ENCODE measurements at places on chromosomes 11 and 22.

DNA sequence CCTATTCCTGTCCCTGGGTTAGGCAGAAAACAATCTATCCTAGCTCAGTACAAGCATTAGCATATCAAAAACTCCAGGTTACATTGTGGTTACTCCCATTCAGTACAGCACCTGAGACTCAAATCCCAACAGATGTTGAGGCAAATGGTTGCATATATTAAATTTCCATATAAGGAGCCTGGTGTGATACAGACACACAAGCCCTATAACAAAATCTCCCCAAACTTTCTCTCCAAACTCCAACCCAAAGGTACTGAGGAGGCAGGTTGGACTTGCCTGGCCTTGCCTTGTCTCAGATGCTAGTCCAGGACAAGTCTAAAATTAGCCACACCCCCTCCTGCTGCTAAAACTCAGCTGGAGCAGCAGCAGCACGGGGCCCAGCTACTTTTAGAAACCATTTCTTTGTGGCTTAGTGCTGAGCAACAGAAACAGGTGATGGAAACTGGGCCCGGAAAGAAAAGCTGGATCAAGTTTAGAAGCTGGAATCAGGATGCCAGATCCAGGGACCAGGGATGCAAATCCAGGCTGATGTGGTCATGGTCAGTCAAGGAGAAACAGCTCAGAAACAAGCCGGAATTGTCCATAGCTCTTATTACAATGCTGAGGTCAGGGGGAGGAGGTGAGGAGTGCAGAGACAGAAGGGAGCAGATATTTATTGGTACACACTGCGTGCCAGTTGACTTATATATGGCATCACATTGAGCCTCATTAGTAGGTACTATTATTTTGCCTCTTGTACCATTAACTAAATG, 73.7 kb upstream of the AMOTL1 start:
- no peak for DNase-seq

DNA sequence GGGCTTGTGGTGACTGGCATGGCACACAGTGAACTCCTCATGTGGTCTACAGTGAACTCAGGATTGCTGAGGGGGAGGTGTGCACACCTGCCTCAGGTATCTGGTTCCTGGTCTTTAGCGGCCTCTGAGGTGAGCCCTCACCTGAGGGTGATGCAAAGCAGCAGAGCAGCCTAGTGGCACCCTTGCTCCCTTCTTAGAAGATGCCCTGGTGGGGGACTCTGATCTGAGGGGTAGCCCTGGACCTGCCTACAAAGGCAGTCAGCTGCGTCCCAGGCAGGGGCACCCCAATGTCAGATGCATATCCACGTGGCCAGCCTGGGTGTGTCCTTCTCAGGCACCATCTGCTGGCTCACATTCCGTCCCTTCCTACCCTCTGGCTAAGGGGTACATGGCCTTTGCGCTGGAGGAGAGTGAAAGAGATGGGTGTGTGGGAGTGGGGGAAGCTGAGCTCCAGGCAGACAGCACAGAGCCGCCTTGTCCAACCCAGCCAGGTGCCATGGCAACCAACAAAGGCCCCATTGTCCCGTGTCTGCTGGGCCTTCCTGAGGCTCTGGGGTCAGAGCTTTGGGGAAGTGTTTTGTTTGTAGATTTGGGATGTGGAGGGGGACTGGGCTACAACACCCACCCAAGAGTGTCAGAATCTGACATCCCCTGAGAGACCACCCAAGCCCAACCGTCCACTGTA, 5.8 kb downstream of the PLEKHB1 start:
- no peak for DNase-seq

- no peak for DNase-seq
Measured at GRCh38 chr11:19311308-19312030, 70.7 kb upstream of the E2F8 start.

DNA sequence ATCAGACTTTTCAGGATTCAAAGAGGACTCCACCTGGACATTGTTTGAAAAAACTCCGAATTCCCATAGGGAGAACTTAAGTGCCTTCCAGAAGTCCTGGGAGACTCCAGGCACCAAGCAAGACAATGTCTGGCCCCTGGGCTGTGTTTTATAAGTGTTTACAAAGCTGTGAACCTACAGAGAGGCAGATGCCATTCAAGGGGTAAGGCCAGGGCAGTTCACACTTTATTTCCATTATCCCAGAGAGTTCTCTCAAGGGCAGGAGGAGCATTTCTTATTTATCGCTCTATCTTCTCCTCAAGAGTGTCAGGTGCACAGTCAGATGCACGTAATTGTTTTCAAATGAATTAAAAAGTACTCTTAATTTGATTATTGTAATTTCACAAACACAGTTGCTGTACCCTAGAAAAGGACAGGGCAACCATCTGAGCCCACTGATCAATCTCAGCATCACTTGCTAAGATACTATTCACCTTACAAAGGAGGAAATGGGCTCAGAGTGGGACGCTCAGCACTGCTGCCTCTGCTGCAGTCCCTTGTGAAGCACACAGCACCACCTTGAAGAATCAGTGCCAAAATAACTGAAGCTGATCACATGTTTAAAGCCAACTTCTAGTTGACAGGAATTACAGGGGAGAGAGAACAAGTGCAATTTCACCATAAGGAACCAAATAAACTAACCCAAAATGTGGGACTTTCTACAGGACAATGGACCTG, 35.0 kb downstream of the RASSF10 start:
- DNase-seq, result no peak

DNA sequence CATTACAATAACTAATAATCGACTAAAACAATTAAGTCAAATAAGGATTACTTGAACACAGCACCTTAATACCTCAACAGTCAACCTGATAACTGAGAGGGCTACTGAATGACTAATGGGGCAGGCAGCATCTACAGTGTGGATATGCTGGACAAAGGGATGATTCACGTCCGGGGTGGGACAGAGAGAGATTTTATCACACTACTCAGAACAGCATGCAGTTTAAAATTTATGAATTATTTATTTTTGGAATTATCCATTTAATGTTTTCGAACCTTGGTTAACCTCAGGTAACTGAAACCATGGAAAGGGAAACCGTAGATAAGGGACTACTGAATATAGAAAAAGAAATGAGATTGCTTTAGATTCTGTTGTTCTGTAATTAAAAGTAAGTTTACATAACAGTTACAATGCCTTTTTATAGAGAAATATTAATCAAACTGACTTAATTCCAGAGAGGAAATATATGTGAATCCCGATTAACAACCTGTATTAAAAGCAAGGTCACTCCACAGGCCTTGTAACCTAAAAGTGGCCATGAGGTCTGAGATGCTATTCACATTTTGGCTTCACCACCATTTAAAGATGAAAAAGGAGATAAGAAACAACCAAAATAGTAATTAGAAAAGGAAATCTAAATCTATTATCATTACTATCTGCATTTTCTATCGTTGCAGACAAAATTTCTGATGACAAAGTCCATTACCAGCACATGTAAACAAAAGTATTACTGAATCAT, 119.0 kb upstream of the TP53AIP1 start:
- no peak for DNase-seq

DNA sequence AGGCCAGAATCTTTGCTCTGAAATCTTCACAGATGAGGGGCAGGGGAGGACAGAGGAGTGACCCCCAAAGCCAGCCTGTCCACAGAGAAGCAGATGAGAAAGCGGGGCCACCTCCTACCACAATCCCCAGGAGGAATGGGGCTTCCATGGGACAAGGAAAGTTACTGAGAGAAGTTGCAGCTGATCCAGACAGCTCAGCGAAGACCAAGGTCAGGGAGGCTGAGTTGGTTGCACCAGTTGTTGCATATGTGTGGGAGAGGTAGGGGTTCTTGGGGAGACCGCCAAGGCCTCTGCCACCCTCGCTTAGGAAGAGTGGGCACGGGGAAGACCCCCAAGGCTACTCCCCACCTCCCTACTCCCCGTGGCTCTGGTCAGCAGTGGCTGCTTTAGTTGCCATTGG, 81.6 kb upstream of the EIF3D start:
- DNase-seq, result no peak

DNA sequence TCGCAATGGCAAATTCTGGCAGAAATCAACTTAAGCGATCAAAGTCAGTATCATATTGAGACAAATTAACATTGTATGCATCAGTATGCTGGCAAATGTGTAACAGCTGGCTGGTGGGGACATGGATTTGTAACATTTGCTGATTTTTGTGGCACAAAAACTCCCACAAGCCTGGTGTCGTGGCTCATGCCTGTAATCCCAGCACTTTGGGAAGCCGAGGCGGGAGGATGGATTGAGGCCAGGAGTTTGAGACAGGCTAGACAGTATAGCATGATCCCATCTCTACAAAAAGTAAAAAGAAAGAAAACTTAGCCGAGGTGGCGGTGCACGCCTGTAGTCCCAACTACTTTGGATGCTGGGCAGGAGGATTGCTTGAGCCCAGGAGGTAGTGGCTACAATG, 17.6 kb upstream of the HDHD5 start:
- DNase-seq, result no peak

DNA sequence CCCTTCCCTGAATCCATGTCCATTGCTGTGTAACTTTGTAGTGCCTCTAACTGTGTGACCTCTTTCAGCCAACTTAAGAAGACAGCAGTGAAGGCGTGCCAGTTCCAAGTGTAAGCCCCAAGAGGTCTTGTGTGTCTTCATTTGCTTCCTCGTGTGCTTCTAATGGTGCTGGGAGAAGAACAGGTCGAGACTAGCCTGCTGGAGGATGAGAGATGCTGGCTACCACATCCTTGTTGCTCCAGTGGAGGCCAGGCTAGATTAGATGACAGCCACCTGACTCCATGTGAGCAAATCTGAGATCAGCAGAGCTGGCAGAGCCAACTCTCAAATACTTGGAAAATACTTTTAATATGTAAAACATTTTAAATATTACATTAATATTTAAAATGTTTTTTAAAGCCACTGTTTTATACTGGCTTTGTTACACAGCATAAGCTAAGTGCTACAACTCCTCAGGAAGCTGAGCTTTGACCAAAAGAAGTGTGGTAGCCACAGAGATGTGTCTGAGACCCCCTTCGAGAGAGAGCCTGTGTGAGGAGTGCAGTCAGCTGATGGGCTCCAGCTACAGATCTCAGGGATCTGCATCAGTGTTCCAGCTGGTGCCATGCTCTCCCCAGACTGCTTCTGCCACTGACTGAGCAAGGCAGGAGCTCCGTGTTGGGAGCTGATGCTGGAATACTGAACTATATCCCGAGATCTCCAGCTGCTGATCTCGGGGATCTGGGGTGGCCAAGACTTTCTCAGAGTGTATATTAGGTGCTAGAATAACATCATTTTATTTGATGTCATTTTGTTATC, 8.9 kb downstream of the KCNJ11 start:
- DNase-seq, result no peak

DNA sequence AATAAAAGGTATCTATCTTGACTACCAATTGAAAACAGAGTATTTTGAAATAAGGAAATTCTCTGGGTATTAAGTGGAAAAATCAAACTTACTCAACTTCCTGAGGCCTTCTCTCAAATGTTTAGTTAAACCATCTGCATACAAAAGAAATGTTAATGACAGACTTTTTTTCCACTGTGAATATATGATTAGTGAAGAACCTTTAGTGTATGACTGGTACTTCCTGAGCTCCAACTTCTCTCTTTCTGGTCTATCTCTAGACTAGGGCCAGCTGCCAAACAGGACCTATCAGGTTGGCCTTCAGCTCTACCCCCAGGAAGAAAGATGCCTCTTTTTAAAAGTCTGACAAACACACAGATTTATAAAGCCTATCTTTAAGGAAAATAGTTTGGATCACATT, 68.8 kb upstream of the SCUBE2 start:
- DNase-seq, result no peak
